Nucleus accumbens (tissue), 56 donors: ENCODE measurements at places on chromosomes 12 and 14.

GRCh38 chr12:107515446-107515958 is 170.1 kb upstream of the PWP1 start:
- DNase-seq = no peak

GRCh38 chr14:100406505-100407131 is 83.5 kb downstream of the SLC25A47 start:
- no peak for DNase-seq

- DNase-seq = no peak
Observed at GRCh38 chr14:42750771-42751170, 1144.1 kb downstream of the LRFN5 start.

DNA sequence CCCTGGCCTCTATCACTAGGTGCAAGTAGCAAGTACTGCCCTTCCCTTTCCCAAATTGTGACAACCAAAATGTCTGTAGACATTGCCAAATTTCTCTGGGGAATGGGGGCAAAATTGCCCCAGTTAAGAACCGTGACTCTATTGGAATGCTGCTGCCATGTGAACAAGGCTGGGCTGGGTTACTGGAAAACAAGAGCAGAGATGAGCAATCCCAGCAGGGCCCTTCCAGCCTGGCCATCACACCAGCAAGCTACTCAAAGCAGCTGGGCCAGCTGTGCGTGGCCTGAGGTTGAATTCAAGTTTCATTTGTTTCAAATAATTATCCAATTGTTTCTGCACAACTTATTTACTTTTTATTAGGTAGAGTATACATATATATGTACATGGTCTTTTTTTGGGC is 103.4 kb upstream of the PKP2 start:
- no peak for DNase-seq

GRCh38 chr12:15733136-15733535 is 56.1 kb downstream of the EPS8 start:
- no peak for DNase-seq

GRCh38 chr14:73739174-73739898 is 25.2 kb upstream of the PNMA1 start:
- DNase-seq = no peak

GRCh38 chr12:96652870-96653269 is 163.5 kb downstream of the CFAP54 start:
- no peak for DNase-seq

GRCh38 chr14:99790978-99791376 is 2.2 kb upstream of the EML1 start:
- DNase-seq = no peak

GRCh38 chr12:32708926-32709325 is 29.8 kb downstream of the DNM1L start:
- no peak for DNase-seq

- DNase-seq = no peak
Observed at GRCh38 chr12:101594700-101595099, at the start of gene MYBPC1. TSS of gene MYBPC1 (plus strand) at chr12:101594971. CDS start at chr12:101595071, 100 bp downstream.

GRCh38 chr14:61608245-61609165 is 86.8 kb upstream of the HIF1A start:
- DNase-seq = peak; percentile 52

- no peak for DNase-seq
Observed at GRCh38 chr12:113268621-113269020, 47.4 kb downstream of the TPCN1 start.

- no peak for DNase-seq
Observed at GRCh38 chr12:131851741-131852550, 23.8 kb downstream of the MMP17 start.

- DNase-seq = no peak
Observed at GRCh38 chr12:89250636-89251035, 101.7 kb downstream of the DUSP6 start.

- no peak for DNase-seq
Observed at GRCh38 chr12:105222726-105223351, 13.1 kb downstream of the APPL2 start.

DNA sequence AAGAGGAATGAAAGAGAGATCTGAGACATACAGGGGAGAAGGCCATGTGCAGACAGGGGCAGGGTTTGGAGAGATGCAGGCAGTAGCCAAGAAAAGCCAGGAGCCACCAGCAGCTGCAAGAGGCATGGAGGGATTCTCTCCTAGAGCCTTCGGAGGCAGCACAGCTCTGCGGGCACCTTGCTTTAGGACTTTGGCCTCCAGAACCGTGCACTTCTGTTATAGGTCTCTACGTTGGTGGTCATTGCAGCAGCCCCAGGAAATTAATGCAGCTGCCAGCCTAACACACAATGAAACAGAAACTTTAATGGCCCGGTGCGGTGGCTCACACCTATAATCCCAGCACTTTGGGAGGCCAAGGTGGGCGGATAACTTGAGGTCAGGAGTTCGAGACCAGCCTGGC is 14.7 kb upstream of the VRK1 start:
- no peak for DNase-seq

GRCh38 chr12:69509904-69510827 is 40.0 kb downstream of the FRS2 start:
- DNase-seq = no peak

DNA sequence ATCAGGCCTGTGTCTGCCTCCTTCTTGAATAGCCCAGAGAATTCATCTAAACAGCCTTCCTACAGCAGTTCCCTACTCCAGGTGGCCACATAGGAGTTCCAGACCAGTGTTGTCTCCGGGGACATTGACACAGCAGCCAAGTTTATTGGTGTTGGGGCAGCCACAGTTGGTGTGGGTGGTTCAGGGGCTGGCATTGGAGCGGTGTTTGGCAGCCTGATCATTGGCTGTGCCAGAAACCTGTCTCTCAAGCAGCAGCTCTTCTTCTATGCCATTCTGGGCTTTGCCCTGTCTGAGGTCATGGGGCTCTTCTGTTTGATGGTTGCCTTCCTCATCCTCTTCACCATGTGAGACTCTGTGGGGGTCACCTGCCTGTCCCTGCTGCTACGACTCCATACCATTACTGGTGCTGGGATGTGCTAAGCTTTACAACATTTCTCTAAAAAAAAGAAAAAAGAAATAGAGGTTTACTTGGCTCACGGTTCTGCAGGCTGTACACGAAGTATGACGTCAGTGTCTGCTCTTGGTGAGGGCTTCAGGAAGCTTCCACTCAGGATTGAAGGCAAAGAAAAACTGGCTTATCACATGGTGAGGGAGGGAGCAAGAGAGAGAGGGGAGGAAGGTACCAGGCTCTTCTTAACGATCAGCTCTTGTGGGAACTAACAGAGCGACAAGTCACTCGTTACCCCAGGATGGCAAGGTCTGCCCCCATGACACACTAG is 57.5 kb downstream of the CHST11 start:
- DNase-seq = no peak

GRCh38 chr12:110373025-110373424 is 30.5 kb downstream of the ANAPC7 start:
- no peak for DNase-seq

- no peak for DNase-seq
Observed at GRCh38 chr14:91861091-91861490, 6.2 kb downstream of the TC2N start.

GRCh38 chr14:50677527-50678063 is 9.5 kb upstream of the SAV1 start:
- DNase-seq = no peak

- DNase-seq = no peak
Observed at GRCh38 chr14:61437381-61437780, 116.0 kb downstream of the PRKCH start.

DNA sequence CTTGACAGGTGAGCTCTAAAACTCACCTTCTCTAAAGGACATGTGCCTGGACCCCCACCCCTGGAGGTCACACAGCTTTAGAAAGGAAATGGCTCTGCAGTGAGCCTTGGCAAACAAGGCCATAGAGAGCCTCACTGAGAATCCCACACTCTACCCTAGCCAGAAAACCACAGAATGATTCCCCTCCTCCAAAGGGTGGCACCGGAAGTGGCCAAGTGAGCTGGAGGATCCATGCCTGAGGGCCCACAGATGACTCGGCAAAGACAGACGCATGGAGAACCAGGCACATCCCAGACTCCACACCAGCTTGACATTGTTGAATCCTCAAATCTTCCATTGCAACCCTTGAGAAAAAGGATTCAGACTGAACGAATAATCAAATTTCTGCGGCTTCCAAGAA is 54.2 kb upstream of the PTHLH start:
- DNase-seq = no peak

GRCh38 chr14:51317373-51317772 is 77.3 kb downstream of the TMX1 start:
- DNase-seq = no peak

- no peak for DNase-seq
Observed at GRCh38 chr14:75969126-75969525, 12.7 kb downstream of the TGFB3 start.

- DNase-seq = no peak
Observed at GRCh38 chr14:74638066-74638465, 26.0 kb upstream of the LTBP2 start.

- no peak for DNase-seq
Observed at GRCh38 chr12:92404921-92405320, 259.3 kb upstream of the BTG1 start.

GRCh38 chr14:98408713-98409112 is 863.3 kb downstream of the BCL11B start:
- no peak for DNase-seq

GRCh38 chr12:84826925-84827324 is 85.7 kb downstream of the SLC6A15 start:
- no peak for DNase-seq

- DNase-seq = no peak
Observed at GRCh38 chr14:100364403-100364802, 41.3 kb downstream of the SLC25A47 start.

- no peak for DNase-seq
Observed at GRCh38 chr14:50823051-50823761, 7.8 kb downstream of the NIN start.

DNA sequence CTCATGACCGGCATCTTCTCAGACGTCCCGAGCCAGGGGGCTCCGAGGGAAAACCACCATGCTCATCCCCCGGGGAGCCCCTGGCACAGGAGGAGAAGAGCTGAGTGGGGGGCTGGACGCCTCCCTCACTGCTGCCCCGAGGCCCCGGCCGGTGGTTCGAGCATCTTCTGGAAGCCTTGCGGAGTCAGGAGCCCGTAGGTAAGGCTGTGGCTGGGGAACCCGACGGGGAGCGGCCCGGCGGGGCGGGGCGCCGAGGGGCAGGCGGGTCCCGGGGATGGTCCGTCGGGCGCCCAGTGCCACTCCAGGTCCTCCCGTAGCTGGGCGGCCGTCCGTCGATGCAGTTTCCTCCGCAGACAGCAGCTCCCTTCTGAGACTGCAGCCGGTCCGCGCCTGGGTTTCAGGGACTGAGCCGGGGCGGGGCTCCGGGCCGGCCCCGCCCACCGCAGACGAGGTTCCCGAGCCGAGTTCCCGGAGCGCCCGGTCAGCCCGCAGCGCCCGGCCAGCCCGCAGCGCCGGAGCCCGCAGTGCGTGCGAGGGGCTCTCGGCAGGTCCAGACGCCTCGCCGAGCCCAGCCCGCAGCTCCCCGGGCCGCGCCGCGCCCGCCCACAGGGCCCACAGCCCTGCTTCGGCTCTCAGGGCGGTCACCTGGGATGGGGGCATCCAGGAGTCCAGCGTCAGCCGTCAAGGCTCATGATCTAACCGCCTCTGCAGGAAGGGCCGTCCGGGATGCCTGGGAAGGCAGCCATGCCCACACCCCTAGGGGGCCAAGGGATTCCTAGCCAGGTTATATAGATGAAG is at the start of gene PGF:
Gene PGF (minus strand): TSS at position 369 of the 798 bp plus-strand sequence. CDS start 355 bp downstream, at position 14.
- DNase-seq = no peak

- no peak for DNase-seq
Observed at GRCh38 chr12:128033473-128033872, 233.5 kb upstream of the TMEM132C start.

- DNase-seq = no peak
Observed at GRCh38 chr12:78118486-78118885, 287.8 kb downstream of the NAV3 start.

GRCh38 chr12:8692573-8692972 is 5.2 kb upstream of the RIMKLB start:
- DNase-seq = peak; percentile 77

DNA sequence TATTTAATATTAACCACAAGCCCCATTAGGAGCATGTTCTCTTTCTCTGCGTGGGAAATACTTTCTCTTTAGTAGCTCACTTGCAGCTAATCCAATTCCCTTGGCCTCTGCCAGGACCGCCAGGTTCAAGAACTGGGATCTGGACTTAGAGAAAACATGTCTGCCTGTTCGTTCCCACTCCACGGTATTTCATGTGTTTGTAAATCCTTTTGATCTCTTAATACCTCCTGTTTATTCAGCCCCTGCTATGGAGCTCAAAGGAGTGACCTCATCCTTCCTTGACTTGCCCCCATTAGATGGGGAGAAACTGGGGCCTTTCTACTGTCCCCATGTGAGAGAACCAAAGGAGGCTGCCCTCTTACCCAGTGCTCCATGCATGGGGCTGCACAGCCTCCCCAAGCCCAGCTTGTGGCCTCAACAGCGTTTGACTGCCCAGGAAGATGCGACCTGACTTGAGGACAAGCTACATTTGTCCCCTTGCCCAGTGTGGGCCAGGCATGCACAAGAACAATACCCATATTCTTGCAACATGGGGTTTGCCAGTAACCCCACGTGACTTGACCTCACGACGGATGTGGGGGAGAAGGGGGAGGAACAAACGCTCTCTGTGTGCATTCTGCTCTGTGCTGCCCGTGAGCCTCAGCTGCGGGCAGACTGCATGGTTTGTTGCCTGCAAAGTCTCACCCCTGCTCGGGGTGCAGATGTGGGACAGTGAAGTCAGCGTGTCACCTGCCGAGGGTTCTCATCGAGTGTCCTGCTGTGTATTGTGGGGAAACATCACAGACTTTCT is 30.3 kb downstream of the CD9 start:
- DNase-seq = peak; percentile 91

GRCh38 chr14:72818998-72819397 is 74.9 kb downstream of the DPF3 start:
- no peak for DNase-seq

GRCh38 chr12:12788675-12789368 is 3.4 kb downstream of the APOLD1 start:
- DNase-seq = peak; percentile 36

DNA sequence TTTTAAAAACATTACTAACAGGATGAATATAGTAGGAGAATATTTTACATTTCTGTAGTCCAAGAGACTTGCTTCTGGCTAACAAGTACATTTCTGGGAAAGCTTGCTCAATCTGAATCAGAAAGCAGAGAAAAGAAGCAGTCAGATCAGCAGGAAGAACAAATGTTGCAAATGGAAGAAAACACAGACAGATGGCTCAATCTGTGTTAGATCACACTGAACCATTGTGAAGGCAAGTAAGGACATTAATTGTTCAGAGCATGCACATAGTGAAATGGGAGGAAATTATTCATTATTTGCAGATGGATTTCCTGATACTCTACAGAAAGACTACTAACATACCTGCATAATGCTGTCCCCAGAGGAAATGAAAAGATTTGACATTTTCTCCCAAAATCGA is 65.2 kb upstream of the CNOT2 start:
- peak; percentile 8 for DNase-seq
